ENCODE measurements at places on chromosomes 13 and 19. TPM values are rescaled to one million over a fixed set of nuclear protein-coding genes. Genes with fewer than 3 reads are reported as not detected.
A peak's percentile ranks its signal among the peaks of the same experiment; 100 is the strongest.

Gene WASF3
- 11.3 TPM for total RNA-seq

Gene SHC2
- total RNA-seq = 25.4 TPM

Gene FAM32A
- total RNA-seq = 8.2 TPM

Gene MISP
- total RNA-seq = 12.1 TPM

Gene ZNF154
- 21.8 TPM for total RNA-seq

Gene ATP7B
- total RNA-seq = 8.4 TPM

Gene ZNF865
- total RNA-seq = 7.0 TPM

DNA sequence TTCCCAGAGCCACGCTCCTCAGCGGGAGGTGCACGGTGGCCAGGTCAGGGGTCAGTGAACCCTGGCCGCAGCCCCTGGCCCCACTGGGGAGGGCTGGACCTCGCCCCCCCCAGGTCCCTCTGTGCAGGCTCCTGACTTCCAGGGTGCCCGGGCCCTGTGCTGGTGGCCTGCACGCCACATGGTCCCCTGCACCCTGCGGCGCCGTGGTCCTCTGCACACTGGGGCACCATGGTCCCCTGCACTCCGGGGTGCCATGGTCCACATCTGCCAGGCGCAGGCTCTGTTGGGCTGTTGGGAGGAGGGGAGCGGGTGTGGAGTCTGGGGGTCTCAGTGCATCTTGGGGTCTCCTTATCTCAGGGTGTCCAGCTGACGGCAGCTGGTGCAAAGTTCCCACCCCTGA, 23.3 kb upstream of the TMEM255B start:
- no peak for DNase-seq

GRCh38 chr13:88303157-88303556, 632.0 kb downstream of the SLITRK5 start:
- no peak for DNase-seq

GRCh38 chr13:32245555-32245954, 69.6 kb downstream of the ZAR1L start:
- DNase-seq = no peak

- DNase-seq = peak; percentile 4
These were observed 36.8 kb upstream of the POP4 start for GRCh38 chr19:29569038-29569911.

GRCh38 chr13:90618133-90618532, 729.4 kb upstream of the MIR17HG start:
- DNase-seq = no peak

- no peak for DNase-seq
These were observed 712.5 kb downstream of the DIAPH3 start for GRCh38 chr13:59451236-59451635.

DNA sequence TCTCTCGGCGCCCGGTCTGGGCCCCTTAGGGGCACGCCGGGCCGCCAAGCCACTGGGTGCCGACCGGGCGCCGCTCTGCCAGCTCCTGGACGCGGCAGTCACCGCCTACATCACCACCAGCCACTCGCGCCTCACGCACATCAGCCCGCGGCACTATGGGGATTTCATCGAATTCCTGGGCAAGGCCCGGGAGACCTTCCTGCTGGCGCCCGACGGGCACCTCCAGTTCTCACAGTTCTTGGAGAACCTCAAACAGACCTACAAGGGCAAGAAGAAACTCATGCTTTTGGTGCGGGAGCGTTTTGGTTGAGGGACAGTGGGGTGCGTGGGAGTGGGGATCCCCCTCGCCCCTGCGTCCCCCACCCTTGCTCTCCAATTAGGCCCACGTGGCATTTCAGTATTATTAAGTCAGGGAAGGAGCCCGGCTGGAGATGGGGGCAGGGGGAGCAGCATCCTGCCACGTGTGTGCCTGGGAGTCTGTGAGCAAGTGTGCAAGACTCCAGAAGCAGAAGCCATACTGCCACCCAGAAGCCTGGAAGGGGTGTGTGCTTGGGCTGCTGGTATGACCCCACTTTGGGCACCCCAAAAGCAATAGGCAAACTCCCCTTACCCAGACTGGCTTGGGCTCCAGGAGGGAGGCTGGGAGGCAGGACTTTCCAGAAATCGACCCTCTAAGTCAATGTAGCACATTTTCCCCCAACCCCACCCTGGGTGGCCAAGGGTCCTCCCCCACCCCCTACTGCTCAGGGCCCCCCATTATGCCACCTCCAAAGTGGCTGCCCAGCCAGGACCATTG, 35.7 kb downstream of the ZSWIM4 start:
- no peak for DNase-seq

GRCh38 chr13:20175907-20176652, 15.2 kb upstream of the GJA3 start:
- no peak for DNase-seq

DNA sequence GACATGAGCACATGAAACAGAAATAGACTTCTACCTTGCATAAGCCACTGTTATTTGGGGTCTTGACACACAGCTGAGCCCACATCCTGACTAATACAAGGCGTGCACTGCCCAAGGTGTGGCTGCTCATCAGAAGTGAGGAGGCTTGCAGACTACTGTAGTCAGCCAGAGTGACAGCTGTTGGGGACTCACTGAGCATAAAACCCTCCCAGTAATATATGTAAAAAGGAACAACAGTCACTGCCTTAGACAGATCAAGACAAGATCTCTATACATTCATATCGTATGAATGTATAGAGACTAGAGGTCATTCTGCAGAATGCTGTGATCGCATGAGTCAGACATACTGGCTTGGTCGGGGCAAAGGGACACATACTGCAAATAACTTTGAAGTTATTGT, 4.1 kb upstream of the C1QTNF9B start:
- DNase-seq = no peak

- DNase-seq = no peak
These were observed 196.1 kb upstream of the MAB21L1 start for GRCh38 chr13:35672611-35673010.

DNA sequence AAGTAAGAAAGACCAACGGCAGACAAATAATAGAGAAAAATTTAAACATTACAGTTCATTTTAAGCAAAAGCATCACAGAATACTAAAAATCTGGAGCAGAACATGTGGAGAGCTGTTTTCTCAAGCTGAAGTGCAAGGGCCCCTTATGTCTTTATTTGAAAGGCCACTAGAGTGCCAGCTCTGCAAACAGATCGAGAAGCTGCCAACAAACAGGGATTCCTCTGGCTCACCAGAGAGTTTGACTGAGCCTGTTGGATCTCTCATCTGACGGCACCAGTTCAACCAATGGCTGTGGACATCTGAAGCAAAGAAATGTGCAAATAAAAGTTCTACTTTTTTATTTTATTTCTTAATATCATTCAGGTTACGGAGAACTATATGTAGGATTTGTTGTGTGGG, 119.7 kb downstream of the COL4A2 start:
- DNase-seq = no peak

All from stomach (tissue), 19 donors.